Stimulated activated CD4-positive, alpha-beta T cell treated with anti-CD3 and anti-CD28 coated beads, Interleukin-1b, Interleukin-23, amount 100 ng/mL, for 1 hour (primary cell): ENCODE measurements at places on chromosomes 4 and X.

DNA sequence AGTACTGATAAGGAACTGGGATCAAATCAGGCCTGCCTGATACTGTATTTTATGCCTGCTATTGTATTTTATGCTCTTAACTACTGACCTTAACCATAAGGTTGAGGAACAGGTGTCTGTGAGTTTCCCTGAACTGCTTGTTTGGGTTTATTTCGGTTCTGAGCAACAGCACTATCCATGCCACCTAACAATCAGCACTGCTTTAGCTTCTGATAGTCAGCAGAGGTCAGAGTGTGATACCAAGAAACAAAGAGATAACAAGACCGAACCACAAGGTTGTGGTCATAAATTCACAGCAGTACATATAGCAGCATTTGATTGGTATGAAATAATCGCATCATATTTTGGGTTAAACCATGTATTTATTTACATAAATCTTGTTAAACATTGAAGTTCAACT, 362.2 kb downstream of the FGF13 start:
- DNase-seq = no peak

DNA sequence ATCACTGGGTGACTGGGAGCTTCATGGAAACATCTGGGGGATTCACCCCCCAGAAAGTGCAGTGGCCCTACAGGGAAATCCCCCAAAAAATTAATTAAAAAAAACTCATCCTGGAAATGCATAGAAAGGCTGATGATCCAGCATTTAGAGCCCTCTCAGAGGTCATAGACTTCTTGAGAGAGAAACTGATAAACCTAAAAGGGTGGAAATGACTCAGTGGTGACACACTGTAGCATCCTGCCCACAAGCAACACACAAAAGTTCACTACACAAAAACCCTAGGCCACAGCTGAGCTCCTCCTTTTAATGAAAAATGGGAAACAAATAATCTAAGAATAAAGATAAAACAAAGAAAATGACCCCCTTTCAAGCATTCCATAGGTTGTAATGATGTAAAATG, 911.5 kb downstream of the GLUD2 start:
- DNase-seq = no peak

- no peak for DNase-seq
These were observed 922.0 kb downstream of the NLGN4X start for GRCh38 chrX:5306654-5307121.

- DNase-seq = no peak
These were observed 14.1 kb upstream of the RHOXF2 start for GRCh38 chrX:120144178-120144844.

- DNase-seq = no peak
These were observed 105.6 kb downstream of the CBLL2 start for GRCh38 chrX:22378296-22378695.

GRCh38 chr4:6264225-6264540, 5.5 kb upstream of the WFS1 start:
- DNase-seq = no peak

GRCh38 chrX:140477987-140478386, 26.9 kb downstream of the SOX3 start:
- DNase-seq = no peak

DNA sequence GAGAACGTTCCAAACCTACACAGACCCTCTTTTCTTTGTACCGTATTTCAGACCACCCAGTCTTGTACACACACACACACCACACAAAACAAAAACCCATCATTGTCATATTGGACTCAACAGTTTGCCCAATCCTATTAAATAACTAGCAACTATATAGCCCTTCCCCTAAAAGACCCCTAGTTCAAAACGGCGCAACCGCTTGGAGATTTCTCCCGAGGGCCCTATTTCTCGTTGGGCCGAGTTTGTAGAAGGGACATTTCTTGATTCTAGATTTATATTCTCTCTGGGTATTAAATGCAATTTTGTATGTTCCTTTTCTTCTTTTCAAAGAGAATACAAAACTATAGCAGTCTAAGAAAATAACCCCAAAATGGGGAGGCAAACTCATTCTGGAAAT, 547 bp upstream of the PDGFRA start:
- no peak for DNase-seq

DNA sequence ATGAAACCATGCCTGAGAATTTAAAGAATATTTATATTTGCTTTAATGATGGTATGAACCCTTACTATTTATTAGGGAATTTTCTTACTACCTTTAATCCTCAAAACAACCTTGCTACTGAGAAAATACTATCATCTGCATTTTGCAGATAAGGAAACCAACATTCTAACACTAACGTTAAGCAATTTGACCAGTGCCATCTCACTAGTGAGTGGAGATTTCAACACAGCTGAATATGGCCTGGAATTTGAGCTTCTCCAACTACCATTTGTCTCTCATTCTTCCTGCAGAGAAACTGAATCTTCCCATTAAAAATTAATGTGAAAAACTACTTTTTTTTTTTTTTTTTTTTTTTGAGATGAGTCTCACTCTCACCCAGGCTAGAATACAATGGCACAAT, 380.9 kb upstream of the SMIM31 start:
- no peak for DNase-seq

GRCh38 chr4:53625888-53626287, 34.6 kb upstream of the LNX1 start:
- no peak for DNase-seq

DNA sequence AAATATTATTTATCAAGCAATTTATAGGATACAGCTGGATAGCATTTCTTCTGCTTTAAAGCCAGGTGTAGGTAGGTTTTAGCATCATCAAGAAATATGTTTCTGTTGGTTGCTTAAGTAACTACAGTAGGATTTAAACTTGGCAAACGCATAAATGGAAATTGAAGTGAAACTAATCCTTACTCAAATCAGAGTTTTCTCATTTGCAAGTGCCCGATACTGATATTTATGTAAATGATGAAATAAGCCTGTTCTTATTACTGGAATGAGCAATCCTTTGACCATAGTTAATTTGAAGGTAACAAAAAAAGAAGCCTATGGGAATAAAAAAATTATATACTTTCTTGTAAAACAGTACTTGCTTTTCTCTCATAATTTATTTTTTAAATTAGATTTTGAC, 23.2 kb upstream of the PIGA start:
- no peak for DNase-seq

DNA sequence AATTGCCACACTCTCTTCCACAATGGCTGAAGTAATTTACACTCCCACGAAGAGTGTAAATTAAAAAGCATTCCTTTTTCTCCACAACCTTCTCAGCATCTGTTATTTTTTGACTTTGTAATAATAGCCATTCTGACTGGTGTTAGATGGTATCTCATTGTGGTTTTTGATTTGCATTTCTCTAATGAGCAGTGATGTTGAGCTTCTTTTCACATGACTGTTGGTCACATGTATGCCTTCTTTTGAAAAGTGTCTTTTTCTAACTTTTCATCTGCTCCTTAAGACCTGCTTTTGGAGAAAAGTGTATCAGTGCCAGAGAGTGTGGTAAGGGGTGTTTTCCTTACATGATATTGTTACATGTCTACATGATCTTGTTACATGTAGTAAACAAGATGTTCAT, 25.7 kb downstream of the GUCY1A1 start:
- no peak for DNase-seq

GRCh38 chrX:46758163-46758955, 559 bp downstream of the SLC9A7 start:
- DNase-seq = no peak

- no peak for DNase-seq
These were observed 8.8 kb upstream of the IL3RA start for GRCh38 chrX:1327651-1328304.

DNA sequence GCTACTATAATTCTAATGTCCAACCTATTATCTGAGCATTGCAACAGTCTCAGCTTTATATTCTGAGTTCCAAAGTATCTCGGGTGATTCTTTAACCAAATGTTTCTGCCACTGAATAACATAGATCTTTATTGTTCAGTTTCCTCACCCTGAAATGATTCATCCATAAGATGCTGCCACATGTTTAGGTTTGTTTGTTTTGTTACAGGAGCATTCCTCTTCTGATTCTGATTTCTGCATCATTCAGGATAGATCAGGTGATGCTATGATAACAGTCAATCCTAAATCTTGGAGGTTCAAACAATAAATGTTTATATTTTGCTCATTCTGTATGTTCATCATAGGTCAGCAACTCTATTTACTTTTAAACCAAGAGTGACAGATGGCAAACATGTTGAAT, 927.6 kb downstream of the PCDH7 start:
- no peak for DNase-seq

DNA sequence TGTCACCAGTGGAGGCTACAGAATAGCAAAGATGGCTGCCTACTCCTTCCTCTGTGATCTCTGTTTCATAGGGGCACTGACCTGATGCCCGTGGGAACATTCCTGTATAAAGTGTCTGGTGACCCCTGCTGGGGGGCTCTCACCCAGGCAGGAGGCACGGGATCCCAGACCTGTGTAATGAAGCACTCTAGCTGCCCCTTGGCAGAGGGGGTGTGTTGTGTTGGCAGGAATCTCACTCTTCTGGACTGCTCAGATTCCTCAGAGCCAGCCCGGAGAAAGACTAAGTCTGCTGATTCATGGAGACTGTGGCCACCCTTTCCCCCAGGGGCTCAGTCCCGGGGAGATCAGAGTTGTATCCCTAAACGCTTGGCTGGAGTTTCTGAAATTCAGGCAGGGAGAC, 648.3 kb downstream of the SPRY1 start:
- no peak for DNase-seq

DNA sequence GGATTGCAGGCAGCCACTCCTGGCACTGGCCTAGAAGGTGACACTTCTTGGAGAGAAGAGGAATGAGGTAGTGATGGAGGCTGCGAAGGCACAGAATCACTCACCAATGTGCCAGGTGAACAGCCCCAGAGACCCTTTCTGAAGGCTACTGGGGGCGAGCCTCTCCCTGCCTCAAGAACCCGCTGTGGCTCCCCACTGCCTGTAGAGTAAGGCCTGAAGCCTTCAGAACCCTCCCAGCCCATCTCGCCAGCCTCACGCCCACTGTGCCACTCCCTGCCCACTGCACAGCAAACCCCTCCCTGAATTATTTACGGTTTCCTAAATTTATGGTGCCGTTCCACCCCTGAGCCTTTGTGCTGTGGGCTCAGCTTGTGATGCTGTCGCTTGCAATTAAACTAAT, 24.2 kb upstream of the SORCS2 start:
- no peak for DNase-seq

- DNase-seq = no peak
These were observed 73.5 kb downstream of the RS1 start for GRCh38 chrX:18598413-18598812.

DNA sequence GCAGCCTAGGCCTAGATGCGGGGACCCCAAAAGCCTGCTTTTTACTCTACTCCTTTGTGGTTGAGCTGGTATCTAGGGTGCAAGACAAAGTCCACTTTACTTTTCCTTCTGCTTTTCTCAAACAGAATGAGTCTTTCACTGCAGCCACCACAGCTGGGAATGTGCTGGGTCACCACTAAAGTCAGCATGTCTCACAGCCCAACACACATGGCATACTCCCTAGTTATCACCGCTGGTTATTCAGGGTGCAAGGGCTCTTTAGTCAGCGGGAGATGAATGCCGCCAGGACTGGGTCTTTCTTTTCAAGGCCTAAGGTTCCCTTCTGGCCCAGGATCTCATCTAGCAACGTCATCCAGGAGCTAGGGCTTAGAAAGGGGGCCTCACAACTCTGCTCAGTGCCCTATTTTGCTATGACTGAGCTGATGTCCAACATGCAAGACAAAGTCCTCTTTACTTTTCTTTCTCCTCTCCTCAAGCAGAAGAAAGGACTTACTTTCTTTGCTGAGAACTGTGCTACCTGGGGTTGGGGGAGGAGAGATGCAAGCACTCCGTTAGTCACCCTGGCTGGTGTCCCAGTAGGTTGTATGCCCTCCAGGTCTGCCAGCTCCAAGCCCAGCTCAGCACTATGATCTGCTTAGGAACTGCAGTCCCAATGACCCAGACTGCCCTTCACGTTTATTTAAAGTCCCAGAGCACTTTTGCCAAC, 22.9 kb upstream of the STPG2 start:
- no peak for DNase-seq

GRCh38 chr4:146299607-146300006, 85.3 kb downstream of the REELD1 start:
- no peak for DNase-seq

- DNase-seq = no peak
These were observed 442.7 kb downstream of the RAPGEF2 start for GRCh38 chr4:159545556-159545955.

- no peak for DNase-seq
These were observed 34.6 kb upstream of the PLK4 start for GRCh38 chr4:127846061-127846460.

DNA sequence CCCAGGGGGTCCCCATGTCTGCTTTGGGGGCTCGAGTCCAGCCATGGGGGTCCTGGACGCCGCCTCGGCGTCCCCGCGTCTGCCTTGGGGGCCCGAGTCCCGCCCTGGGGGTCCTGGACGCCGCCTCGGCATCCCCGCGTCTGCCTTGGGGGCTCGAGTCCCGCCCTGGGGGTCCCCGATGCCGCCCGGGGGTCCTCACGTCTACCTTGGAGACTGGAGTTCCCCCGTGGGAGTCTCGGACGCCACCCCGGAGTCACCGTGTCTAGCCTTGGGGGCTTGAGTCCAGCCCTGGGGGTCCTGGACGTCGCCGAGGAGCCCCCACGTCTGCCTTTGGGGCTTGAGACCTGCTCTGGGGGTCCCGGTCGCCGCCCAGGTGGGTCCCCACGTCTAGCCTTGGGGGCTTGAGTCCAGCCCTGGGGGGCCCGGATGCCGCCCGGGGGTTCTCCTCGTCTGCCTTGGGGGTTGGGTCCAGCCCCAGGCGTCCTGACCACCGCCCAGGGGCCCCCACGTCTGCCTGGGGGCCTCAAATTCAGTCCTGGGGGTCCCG, 1.1 kb upstream of the GTPBP6 start:
- DNase-seq = no peak

DNA sequence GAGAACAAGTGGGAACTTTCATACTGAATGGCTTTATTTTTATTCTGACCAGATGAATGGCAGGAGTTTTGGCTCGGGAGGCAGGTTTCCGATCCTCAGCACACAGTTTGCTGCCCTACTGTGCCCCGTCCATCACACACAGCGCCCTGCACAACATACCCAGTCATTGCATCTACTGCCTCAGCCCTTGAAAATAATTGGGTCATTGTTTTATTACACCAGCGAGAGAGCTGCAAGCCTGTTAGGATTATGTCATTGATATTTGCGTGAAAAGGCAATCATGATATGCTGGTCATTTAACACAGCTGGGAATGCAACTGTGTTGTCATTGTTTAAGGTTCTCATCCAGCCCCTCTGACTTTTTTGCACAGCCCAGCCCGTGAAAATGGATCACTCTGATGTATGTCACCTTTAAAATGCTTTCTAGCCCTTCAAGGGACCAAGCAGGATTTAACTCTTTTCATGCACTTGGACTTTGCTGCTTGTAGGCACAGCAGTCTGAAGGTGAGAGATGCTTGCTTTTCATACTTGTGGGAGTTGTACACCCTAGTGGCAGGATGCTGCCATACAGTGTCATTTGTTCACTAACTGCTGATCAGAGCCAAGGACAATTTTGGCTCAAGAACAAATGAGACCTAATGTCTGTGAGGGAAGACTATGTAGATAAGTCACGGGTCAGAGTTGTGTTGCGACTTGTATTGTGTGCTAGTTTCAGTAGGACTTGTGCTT, 62.3 kb downstream of the RTL9 start:
- no peak for DNase-seq

GRCh38 chrX:107442914-107443527, 6.4 kb upstream of the FRMPD3 start:
- no peak for DNase-seq

- no peak for DNase-seq
These were observed 48.3 kb downstream of the STBD1 start for GRCh38 chr4:76354517-76355473.
